ENCODE measurements at places on chromosomes 2 and 18.

- no peak for DNase-seq
Observed at GRCh38 chr2:227713291-227713690, 4.5 kb downstream of the SLC19A3 start.

DNA sequence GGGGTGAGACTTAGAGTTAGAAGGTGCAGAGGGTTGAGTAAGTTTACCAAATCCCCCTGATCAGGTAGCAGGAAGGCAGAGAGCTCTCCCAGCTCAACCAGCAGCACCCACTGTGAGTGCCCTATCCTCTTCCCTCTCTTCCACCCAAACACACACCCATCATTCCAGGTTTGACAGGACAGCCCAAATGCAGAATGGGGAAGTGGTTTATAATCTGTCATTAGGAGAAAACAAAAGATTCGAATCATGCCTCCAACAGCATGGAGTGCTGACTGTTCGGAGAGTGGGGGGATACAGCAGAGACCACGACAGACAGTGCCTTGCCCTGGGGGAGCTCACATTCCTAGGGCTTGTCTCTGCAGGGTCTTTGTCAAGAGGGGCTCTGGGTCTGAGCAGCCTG, 11.7 kb downstream of the CXCR2 start:
- no peak for DNase-seq

DNA sequence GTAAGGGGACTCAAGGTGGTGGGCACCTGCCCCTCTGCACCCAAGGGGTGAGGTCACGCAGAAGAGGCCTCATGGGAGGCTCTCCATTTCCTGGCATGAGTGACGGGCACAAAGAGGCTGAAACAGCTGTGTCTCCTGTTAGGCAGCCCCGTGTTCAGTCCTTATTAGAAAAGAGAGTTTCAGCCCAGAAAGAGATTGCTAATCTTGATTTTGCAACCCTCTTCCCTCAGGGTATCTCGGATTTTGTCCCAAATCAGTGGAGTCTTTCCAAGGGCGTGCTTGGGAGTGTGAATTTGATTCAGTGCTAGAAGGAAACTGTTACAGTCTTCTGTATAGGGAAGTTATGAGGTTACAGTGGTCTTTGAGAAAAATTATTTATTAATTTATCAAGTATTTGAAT, 10.4 kb downstream of the TNFRSF11A start:
- DNase-seq = no peak

- no peak for DNase-seq
Observed at GRCh38 chr18:32042337-32042736, 23.7 kb downstream of the RNF125 start.

DNA sequence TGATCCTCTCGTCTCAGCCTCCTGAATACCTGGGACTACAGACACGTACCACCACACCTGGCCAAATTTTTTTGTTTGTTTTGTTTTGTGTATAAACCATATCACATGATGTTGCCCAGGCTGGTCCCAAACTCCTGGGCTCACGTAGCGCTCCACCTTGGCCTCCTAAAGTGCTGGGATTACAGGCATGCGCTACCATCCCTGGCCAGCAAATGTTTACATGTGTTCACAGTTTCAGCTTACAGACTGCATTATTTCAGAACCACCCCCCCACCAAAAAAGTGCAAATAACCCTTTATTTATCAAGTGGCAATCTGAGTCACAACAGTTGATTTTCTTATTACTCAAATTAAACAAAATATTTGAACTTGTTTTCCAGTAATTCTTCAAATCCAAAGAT, 54.3 kb downstream of the ABCA12 start:
- no peak for DNase-seq

GRCh38 chr2:238986491-238987351, 138.8 kb downstream of the TWIST2 start:
- no peak for DNase-seq

GRCh38 chr2:64996871-64997307, 7.7 kb downstream of the SLC1A4 start:
- DNase-seq = no peak

DNA sequence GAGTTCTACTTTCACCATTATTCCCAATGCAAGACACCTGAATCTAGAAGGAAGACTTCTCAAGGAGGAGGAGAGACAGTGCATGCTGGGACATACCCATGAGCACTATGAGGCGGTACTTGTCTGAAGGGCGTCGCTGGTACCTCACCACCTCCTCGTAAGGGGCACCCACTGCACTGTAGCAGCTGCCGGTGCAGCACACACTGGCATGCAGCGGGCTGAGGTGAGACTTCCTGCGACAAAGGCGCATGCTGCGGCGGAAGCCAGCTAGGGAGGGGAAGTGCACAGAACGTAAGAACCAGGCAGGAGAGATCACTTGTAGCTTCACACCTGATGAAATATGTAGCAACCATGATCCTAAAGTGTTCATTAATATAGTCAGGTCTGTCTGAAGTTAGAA, 12.8 kb upstream of the TMEM237 start:
- DNase-seq = no peak

DNA sequence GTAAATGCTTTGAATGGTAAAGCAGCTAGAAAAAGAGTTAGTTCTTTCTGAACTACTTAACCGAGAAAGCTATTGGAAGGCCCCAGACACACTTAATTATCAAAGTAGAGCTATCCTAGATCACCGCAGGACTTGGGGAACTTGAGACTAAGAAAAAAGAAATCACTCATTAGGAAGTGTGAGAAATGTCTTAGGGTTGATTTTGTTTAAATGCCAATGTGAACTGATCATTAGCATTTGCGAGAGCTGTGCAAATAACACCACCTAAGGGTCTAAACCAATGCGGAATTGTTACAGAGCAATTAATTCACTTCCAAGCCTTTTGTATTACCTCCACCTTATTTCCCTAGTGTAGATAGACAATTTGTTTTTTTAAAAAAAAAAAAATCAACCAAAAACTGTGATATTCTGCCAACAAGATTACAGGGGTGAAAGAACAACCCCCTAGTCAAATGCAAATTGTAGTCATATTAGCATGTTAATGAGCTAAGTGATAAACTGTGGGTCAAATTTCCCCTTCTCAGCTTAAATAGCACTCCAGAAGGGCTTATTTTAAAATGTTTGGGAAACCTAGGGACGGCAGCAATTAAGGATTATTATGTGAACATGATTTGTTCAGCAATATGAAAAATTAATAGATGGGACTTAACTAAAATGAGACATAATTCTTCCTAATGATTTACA, 246.2 kb upstream of the STON1 start:
- no peak for DNase-seq

- DNase-seq = no peak
Observed at GRCh38 chr2:96952016-96952750, 34.2 kb downstream of the FAM178B start.

DNA sequence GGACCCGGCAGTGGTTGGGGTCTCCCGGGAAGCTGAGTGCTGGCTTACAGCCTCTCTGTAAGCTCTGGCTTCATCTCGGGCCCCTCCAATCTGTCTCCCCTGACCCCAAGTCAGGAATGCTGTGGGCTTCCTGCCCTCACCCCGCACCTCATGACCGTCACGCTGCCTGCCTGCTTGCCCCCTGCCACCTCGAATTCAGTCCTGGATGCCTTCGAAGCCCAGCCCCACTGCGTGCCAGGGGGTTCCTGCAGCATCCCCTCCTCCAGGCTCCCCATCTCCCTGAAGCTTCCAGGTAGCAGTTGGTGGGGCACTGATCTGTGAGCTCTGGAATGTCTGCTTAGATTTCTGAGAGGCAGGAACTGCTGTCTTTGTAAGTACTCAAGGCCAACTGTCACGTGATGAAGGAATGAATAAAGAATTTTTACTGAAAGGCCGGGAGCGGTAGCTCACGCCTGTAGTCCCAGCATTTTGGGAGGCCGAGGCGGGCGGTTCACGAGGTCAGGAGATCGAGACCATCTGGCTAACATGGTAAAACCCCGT, 6.5 kb downstream of the CLHC1 start:
- no peak for DNase-seq

DNA sequence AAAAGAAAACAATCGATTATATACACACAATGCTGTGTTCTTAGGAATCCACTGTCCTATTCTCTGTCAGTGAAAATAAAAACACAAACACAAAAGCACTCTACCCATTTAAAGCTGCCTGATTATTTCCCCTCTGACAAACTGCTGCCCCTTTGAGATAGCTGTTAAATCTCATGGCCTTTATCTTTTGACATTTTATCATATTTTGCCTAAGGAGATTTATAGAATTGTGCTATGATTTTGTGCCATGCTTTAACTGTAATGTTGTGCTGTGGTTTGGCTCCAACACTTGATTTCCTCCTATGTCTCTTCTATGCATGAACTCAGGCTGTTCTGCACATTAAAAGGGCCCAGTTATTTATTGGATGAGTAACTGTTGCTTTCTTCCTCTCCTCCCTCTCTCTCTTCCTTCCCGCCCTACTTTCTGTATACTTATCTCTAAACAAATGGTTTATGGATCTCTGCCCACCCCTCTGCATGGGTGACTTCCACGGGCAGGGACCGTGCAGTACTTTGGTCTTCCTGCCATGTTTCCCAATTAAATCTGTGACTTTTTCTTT, 1096.6 kb downstream of the TSN start:
- no peak for DNase-seq

GRCh38 chr18:6004683-6005082, 109.4 kb upstream of the TMEM200C start:
- DNase-seq = no peak

- DNase-seq = no peak
Observed at GRCh38 chr2:203704430-203704829, 2.0 kb upstream of the CD28 start.

- no peak for DNase-seq
Observed at GRCh38 chr2:140808820-140809219, 1322.0 kb downstream of the LRP1B start.

DNA sequence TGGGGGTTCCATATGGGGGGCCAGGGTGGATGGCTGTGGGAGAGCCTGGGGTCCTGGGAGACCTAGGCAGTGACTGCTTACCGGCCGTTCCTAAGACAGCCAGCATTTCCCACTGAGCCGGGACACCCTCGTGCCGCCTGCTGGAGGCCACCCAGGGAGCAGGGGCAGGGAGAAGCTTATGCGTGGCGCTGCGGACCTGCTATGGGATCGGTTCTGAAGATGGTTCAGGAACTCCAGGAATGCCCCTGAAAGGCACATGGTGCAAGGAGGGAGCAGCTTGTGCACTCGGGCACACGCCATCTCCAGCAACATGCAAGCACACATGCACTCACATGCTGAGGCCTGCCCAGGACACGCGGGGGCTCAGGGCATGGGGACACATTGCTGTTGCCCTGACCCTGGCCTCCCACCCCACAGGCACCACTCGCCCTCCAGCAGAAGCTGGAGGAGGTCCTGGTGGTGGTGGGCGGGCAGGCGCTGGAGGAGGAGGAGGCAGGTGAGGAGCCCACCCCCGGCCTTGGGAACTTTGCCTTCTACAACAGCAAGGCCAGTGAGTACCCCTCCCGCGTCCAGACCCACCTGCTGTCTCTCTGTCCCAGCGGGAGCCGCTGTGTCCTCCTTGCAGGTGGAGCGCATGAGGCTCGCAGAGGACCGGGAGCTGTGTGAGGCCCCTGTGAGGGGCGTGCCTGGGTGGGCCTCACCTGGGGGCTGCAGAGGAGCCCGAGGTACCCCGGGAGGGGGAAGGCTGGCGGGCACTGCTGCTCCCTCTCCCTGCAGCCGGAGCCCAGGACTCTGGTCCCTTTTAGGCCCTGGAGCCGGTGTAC, 4.1 kb downstream of the KLHL30 start:
- no peak for DNase-seq

DNA sequence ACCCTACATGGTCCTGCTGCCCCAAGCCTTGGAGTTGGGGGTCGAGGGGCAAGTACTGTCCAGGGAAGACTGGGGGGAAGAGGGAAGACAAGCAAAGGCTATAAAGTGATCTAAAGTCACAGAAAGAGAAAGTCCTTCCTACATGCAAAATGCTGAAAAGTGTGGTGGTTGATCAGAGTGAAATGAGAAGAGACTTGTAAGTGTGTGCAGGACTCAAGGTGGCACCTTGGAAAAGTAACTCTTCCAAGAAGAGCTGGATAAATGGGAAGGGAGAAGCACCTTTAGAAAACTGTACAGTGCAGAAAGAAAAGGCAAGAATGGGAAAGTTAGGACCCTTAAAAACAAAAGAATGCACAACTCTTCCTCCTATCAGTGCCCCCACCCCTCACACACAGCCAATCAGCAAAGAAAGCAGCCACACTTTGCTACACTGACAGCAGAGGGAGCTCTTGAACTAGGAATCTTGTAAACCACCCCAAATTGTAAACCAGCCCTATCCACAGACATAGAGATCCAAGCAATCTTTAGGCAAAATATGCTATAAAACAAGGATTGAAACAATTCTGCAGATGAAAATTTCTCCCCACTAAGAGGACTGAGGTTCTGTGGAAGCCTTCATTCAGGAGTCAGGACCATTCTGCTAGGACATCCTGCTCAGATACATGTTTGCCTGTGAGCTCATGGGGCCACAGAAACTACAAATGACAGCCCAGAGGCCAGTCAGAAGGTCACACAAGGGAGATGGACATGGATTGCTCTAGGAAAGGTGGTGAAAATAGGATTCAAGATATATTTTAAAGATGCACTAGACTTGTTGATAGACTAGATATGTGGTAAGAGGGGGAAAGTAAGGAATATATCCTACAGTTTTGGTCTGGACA, 146.4 kb downstream of the FTCDNL1 start:
- DNase-seq = peak; percentile 8

- DNase-seq = no peak
Observed at GRCh38 chr2:28950941-28951630, 30.0 kb upstream of the TOGARAM2 start.

GRCh38 chr2:217929757-217930707, 72.8 kb downstream of the TNS1 start:
- DNase-seq = no peak

GRCh38 chr18:27274901-27275300, 89.8 kb upstream of the CHST9 start:
- no peak for DNase-seq

GRCh38 chr2:96537066-96537733, 648 bp downstream of the ARID5A start:
- DNase-seq = no peak

GRCh38 chr18:48541026-48541746, 2.4 kb downstream of the CTIF start:
- peak; percentile 42 for DNase-seq

GRCh38 chr2:8352296-8352695, 329.6 kb upstream of the ID2 start:
- DNase-seq = peak; percentile 4

DNA sequence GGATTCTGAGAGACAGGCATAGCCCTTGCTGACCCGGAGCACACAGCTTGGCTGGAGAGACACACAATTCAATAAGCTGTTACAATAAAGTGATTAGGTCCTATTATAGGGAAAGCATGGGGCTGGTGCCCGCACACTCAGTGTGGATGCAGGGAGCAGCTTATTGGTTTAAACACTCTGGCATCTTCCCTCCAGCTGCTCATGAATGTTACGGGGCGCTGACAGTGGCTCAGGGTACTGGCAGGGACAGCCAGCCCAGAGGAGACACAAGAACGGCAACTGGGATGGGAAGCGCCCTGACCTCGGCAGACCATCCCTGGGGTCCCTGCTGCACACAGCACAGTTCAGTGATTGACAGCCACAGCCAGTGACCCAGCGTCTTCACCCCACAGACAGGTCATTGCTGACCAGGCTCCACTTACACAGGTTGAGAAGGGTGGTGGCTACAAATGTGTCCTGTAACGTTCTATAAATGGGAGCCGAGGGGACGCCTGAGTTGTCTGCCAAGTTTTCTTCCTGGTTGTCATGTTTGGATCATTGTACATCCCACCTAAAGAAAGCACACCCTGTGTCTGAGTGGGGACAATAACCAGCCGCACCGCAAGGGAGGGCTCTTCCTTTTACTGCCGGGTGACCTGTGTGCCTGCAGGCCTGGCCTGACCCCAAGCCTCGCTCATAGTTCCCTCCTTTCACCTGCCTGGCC, 60.3 kb downstream of the SH3BP4 start:
- DNase-seq = no peak

Data from AG09309 (cell line).